Activated naive CD4-positive, alpha-beta T cell (primary cell): ENCODE measurements at places on chromosomes 2 and 18.

DNA sequence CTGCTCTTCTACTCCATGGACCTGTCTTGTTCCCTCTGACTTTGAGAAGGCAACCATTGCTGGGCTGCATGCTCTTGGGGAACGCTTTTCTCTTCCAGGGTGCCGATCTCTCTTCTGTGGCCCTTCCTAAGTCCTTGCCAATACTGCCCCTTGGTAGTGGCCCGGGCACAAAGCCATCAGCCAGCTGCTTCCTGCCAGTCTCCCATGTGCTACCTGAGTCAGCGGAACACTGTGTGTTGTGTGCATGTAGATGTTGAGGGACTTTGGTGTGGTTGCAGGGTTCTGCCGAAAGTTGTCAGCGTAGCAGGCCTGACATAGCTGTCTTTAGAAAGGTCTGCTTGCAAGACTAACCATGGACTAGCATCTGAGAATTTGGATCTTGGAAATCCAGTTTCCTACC is 35.4 kb downstream of the MGAT5 start:
- peak; percentile 4 for DNase-seq

- no peak for DNase-seq
Observed at GRCh38 chr2:211367711-211368110, 811.3 kb downstream of the CPS1 start.

- no peak for DNase-seq
Observed at GRCh38 chr2:216879727-216880508, 20.1 kb upstream of the TNP1 start.

- DNase-seq, result no peak
Observed at GRCh38 chr2:100124761-100125160, 17.6 kb downstream of the AFF3 start.

GRCh38 chr2:80546766-80547165 is 242.2 kb upstream of the LRRTM1 start:
- DNase-seq, result no peak

- no peak for DNase-seq
Observed at GRCh38 chr18:76363436-76364120, 131.5 kb downstream of the ZNF516 start.

GRCh38 chr2:61878761-61879160 is 9.7 kb downstream of the CCT4 start:
- DNase-seq, result no peak

DNA sequence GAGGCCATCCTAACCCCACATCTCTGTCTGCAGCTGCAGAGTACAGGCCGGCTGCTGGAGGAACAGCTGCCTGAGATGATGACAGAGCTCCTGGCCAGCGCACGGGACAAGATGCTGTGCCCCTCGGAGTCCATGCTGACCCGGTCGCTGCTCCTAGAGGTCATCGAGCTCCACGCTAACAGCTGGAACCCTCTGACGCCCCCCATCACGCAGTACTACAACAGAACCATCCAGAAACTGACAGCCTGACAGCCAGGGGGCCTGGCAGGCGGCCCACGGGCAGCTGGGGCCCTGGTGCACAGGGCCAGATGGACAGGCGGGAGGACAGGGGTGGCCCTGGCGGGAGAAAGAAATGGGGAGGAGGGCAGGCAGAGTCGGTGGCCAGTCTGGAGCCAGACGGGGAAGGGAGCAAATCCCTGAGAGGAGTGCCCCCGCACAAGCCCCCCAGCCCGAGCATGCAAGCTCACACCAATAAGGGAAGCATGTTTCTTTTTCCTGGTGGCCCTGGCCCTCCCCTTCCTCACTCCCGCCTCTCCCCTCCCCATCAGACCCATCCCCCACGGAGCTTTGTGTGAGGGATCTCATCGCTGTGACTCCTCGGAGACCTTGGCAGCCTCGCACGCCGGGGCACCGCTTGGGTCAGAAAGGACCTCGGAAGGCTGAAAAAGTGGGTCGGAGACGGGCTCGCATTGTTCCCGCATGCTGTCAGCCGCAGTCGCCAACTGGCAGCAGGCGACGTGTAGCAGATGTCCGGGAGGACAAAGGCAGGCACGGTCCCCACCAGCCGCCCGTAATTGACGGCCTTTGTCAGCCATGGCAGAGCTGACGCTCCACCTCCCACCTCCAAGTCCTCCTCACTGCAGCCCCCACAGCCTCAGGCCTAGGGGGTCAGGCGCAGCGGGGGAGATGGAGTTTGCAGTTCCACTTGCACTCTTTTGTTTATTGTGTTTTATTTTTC is 91.2 kb downstream of the SMAD7 start:
- no peak for DNase-seq

DNA sequence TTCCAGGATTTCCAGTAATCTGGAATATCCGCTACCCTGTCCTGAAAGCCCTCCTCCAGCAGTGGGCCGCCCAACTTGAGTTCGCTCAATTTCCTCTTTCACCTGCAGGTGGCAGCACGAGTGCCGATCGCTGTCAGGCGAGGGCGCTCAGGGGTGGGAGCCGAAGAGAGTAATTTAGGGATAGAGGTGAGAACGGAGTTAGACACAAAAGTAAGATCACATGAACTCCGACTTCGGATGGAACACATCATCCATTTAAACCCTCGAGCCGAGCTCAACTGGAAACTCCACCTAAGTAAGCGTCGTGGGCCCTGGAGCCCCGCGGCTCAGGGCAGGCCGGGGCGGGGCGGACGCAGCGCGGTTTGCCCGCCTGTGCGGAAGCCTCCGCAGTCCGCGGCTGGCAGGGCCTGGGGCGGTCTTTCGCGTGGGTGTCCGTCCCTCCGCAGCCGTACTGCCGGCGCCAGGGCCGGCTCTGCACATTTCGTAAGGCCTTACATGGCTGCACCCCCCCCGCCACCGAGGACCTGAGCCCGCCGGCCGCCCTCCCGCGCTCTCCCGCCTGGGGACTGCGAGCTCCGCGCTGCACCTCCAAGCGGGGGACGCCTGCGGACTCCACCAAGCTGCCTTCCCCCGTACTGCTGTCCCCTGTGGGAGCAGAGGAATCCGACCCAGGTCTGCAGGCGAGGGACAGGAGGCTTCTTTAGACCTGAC is 61.2 kb downstream of the SEMA4F start:
- DNase-seq, result peak; percentile 76

- DNase-seq, result no peak
Observed at GRCh38 chr2:66082581-66082980, 352.3 kb upstream of the MEIS1 start.

- no peak for DNase-seq
Observed at GRCh38 chr2:204026294-204026693, 89.7 kb downstream of the ICOS start.

GRCh38 chr2:85781013-85781332 is 27.2 kb downstream of the ATOH8 start:
- no peak for DNase-seq

- DNase-seq, result no peak
Observed at GRCh38 chr2:168490946-168491605, 35.0 kb downstream of the CERS6 start.

DNA sequence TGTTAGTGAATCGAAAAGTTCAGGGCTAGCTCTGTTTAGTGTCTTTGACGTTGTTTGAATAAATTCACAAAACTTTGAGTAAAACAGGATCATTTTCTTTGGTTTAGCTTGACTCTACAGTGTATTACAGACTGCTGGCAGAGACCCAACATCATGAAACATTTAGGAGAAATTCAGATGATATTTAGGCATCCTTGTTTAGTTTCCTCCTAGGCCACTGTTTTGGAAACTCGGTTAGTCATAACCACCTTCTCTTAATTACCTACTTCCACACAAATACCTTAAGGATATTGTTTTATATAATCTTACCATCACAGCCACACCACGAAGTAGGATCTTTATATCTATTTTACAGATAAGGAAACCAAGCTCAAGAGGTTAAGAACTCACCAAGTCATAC is 7.8 kb downstream of the LIMS1 start:
- DNase-seq, result no peak

DNA sequence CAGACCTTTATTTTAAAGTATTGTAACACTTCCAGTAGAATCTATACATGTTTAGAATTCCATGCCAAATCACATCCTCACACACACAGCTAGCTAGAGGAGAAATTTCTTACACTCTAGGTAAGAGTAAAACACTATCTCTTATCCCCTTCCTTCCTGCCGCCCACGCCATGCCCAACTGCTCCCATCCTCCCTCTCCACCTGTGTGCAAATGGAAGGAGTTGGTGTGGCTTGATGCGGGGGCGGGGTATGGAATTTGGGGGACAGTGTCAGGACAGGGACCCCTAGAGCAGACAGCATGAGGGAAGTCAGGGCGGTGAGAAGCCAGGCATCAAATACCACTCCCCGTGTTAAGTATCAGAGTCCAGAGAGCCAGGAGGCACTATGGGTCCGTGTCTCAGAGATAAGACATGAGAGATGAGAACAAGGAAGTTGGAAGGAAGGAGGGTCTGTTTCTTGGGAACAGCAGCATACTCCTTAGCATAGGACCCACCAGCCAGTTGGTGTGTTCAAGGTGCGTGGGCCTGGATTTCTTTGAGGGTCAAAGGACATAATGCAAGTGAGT is 48.6 kb upstream of the NOSTRIN start:
- DNase-seq, result no peak

DNA sequence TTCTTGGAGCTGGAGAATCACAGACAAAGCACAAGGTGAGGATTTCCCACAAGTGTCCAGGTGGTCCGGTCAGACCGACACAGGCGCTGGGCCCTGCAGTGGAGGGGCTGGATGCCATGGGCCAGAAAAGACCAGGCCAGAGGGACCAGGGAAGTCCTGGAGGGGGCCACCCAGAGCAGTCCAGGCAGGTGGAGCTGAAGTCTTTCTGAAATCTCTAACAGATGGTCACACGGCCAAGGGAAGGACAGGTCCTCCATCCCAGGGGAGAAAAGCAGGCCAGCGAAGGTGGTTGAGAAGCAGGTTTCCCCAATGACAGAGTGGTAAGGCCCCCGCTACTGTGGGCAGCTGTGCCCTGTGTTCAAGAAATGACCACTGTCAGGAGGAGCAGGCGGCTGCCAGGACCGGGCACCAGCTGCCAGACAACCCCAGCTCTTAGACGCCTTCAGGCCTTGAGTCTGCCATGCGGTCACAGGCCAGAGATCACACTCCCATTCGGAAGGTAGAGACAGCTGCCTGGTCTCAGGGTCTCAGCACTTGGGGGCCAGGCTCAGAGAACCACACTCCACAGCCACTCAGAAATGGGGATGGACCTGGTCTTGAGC is 25.9 kb downstream of the HS1BP3 start:
- no peak for DNase-seq
